Substantia nigra (tissue), 51 donors: ENCODE measurements at places on chromosomes 2 and 18.

GRCh38 chr18:23565916-23566547 is 20.3 kb downstream of the NPC1 start:
- DNase-seq = no peak

DNA sequence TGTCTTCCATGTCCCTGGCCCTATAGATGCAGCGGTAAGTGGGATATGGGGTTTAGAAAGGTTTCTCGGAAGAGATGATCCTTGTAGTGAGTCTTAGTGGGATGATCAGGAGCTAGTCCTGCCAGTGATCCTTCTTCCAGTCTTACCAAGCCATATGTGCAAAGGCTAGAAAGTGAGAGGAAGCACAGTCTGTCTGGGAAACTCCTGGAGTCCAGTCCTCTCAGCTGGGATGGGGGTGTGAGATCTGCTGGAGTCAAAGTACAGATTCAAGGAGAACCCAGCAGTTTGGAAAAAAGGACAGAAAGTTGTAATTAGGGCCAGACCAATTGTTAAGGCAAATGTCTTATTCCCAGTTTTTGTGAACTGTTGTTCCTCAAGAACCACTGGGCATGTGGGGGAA is 83.3 kb downstream of the LIMS1 start:
- no peak for DNase-seq

GRCh38 chr2:218036371-218036770 is 32.7 kb upstream of the RUFY4 start:
- no peak for DNase-seq

DNA sequence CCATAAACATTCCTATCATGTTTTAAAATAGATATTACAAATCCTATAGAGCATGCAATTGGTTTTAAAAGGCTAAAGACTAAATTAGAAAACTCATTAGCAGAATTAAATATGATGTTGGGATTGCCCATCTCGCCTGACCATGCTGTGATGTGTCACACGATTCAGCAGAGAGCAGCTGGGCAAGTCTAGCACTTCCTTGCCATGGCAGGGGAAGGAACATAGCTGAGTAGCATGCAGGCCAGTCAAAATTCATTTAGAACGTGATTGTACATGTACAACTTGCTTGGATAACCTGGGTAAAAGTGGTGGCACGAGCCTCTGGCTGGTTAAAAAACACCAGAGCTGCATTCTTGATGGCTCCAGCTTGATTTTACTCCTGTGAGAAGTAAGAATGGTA is 81.3 kb downstream of the SCN3A start:
- DNase-seq = no peak

GRCh38 chr2:147663962-147664361 is 180.9 kb upstream of the ACVR2A start:
- no peak for DNase-seq

DNA sequence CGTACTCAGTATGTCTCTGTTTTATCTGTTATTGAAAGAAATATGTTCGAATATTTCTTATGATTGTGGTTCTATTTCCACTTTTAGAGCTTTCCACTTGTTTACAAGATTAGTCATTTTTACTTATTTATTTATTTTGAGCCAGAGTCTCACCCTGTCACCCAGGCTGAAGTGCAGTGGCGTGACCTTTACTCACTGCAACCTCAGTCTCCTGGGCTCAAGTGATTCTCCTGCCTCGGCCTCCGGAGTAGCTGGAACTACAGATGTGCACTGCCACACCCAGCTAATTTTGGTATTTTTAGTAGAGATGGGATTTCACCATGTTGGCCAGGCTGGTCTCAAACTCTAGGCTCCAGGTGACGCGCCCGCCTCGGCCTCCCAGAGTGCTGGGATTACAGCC is 53.3 kb downstream of the HIBCH start:
- no peak for DNase-seq

- no peak for DNase-seq
These were observed 1.5 kb upstream of the SLC35G4 start for GRCh38 chr18:11607906-11608305.

GRCh38 chr2:3634596-3635121 is 23.3 kb upstream of the ALLC start:
- no peak for DNase-seq

GRCh38 chr2:145325485-145325884 is 805.6 kb upstream of the ZEB2 start:
- no peak for DNase-seq

DNA sequence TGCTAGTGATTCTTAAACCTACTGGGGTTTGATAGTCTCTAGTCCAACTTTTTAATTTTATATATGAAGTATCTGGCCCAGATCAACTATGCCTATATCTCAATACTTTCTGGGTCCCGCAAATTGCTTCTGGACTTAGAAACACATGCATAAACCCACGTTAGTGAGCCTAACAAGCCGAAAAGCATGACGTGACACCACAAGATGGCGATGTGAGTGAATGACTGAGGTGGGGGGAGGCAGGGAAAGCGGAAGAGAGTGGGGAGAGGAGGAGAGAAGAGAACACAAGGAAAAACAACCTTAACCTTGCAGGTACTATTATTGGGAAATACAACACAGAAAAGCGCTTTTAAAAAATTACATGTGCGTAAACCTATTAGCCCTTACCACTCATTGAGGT is 13.8 kb downstream of the PDIA6 start:
- no peak for DNase-seq

DNA sequence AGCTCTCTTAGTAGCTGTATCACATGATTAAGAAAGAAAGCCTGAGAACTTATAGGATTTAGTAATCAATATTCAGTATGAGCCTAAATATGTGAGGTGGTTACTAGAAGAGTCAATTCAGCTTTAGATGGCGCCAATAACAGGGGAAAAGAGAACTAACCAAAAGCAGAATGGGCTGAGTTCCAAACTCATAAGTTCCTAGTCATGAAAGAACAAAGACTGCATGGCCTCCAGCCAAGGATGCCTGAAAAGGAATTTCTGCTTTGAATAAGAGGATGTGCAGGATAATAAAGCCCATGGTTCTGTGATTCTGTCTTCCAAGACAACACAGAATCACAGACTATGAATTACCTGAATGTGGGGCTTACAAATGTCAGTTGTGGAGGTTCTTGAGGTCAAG is 196.5 kb downstream of the SATB2 start:
- no peak for DNase-seq

DNA sequence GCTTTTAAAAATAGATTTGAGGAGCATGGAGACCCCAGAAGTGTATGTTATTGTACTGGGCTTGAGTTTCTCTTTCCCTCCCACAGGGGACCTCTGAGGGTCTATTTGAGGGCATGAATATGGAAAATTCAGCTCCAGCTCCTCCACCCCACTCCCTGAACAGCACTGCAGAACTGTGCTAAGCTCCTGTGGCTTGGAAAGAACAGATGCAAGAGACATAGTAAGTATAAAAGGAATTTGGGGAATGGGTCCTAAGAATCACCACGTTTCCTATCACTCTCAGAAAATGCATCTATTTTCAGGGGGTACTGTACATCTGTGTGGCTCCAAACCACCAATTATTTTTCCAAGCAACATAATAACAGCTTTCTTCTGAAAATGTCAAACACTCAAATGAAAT is 416.1 kb downstream of the ZNF521 start:
- DNase-seq = no peak

DNA sequence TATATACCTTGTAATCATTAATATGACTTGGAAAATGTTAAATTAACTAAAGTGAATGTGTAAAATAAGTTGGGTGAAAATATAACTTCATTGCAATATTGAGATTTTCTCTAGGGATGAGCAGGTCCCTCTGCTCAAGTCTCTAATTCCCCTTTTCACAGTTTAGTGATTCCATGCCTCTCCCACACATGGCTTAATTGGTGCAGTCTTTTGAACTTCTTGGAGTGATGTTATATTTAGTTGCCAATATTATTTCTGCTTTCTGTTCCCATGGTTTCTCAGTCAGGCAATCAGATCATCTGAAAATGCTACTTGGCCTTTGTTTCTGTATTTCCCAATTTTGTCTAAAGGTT is 233.7 kb upstream of the SPOPL start:
- no peak for DNase-seq

- DNase-seq = no peak
These were observed 375.0 kb downstream of the CTNNA2 start for GRCh38 chr2:79887747-79888374.

- DNase-seq = no peak
These were observed 196.3 kb upstream of the CXCR4 start for GRCh38 chr2:136314240-136314639.

- DNase-seq = no peak
These were observed 77.9 kb downstream of the LIMS1 start for GRCh38 chr2:108612153-108612513.

GRCh38 chr2:218006741-218007140 is 3.9 kb upstream of the TNS1 start:
- DNase-seq = no peak

GRCh38 chr18:32958746-32959145 is 185.9 kb upstream of the KLHL14 start:
- no peak for DNase-seq

GRCh38 chr2:59066787-59067399 is 825.8 kb upstream of the FANCL start:
- DNase-seq = no peak

- no peak for DNase-seq
These were observed 383.1 kb upstream of the MEX3C start for GRCh38 chr18:51580580-51580979.

DNA sequence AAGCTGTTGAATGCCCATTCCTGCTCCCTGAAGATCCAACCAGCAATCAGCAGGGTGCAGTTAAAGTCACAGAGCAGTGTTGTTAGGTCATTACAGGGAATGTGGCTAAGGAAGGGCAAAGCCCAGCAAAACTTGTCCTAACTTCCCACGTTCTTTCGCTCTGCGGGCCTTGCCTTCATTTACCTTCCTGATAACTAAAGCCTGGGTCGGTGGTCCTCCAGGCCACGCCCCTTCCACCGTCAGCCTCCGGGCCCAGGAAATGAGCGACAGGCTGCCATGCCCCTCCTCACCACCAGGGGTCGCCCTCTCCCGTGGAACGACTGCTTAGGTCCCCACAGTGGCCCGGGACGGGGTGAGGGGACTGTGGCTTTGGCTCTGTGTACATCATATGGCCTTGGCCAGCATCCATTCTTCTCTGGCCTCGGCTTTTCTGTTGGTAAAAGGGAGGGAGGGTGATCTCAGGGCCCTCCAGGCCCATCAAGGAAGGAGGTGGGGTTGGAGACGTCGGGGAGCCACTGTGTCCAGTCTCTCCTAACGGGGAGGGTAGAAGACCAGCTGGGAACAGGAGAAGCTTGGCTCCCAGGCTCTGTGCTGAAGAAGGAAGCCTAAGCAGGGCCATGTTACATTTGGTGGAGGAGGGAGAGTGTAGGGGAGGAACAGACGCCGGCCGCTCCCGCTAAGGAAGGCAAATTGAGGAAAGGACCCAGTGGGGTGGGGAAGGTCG is 2.2 kb downstream of the SH2D6 start:
- peak; percentile 90 for DNase-seq

DNA sequence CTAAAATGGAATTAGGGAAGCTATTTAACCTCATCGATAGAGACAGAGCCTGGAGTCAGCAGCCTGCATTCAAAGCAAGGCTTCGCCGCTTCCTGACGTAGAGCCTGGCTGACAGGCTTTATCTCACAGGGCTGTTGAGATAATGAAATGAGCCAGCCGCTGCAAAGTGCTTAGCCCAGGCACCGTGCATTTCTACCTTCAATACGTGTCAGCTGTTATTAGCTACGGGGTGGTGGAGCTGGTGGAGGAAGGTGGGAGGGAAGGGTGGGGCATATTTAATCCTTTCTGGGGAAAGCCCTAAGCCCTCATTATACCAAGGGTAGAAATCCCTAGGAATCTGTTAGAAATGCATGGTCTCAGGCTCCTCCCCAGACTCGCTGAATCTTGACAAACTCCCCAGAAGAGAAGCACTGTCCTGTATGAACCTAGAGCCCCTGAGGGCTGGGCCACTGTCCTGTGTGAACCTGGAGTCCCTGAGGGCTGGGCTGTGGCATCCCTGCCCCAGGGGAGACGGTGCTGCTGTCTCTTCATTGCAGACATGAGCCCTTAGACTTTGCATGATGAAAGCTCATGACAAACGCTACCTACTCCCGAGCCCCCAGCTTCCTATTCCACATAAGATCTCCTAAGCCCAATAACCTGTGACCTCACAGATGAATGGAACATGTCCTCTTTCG is 72.4 kb downstream of the ALPK2 start:
- no peak for DNase-seq

DNA sequence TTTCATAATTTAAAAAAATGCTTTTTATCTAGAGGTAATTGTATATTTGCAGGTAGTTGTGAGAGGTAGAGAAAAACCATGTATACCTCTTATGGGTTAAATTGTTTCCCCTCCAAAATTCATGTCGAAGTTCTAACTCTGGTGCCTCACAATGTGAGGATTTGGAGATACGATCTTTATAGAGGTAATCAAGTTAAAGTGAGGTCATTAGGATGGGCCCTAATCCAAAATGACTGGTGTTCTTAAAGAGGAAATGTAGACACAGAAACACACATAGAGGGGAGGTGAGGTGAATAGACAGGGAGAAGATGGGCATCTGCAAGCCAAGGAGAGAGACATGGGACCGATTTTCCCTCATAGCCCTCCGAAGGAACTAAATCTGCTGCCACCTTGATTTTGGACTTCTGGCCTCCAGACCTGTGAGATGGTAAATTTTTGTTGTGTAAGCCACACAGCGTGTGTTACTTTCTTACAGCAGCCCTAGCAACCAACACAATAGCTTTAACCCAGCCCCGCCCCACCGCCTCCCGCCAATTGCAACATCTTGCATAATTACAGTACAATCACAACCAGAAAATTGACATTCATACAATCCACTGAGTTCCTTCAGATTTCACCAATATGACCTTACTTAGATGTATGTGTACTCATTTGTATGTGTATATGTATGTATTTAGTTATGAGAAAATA is 208.9 kb downstream of the MIB1 start:
- DNase-seq = no peak

DNA sequence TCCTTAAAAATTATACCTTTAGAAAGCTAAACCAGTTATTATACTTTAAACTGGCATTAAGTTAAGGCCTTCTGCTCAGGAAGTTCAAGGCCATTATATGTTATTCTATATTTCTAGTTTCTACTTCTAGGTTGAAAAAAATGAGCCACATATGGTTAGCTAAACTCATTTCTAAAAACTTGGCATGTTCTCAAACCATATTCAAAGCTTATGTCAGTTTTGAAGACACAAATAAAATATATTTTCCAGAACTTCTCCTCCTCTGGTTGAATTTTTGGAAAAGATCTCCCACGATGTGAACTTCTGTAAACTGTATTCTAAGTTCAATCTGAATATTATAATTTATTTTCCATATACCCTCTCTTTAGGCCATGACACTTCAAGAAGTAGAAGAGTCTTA is 103.5 kb downstream of the NYAP2 start:
- no peak for DNase-seq

GRCh38 chr2:10369269-10370255 is 66.9 kb downstream of the HPCAL1 start:
- DNase-seq = no peak
